ENCODE measurements at places on chromosomes 3 and 15.

GRCh38 chr3:71582612-71583565 is 639 bp downstream of the FOXP1 start:
- DNase-seq, result no peak

- DNase-seq, result peak; percentile 75
These were observed 88.9 kb upstream of the CCNL1 start for GRCh38 chr3:157248590-157249422.

- DNase-seq, result no peak
These were observed 66.5 kb downstream of the PLXNA1 start for GRCh38 chr3:127049393-127049792.

DNA sequence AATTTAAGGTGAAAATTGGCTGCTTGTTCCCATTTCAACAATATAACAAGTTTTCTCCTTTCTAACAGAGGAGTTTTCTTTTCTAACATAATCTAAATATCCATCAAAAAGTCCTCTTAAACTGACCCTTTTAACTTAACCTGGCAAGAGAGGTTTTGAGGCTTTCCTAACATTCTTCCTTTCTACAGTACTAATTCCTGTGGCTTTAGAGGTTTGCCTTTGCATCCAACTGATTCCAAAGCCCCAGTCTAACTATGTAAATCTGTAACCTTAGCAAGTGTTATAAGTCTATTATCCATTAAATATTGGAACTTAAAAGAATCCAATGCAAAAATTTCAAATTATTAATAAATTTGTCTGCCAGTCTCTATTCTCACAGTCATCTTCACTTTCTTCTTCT is 134.1 kb downstream of the ISL2 start:
- DNase-seq, result no peak

- no peak for DNase-seq
These were observed 52.6 kb downstream of the MCF2L2 start for GRCh38 chr3:183375787-183376186.

- DNase-seq, result no peak
These were observed 70.0 kb upstream of the CCDC54 start for GRCh38 chr3:107307205-107307604.

DNA sequence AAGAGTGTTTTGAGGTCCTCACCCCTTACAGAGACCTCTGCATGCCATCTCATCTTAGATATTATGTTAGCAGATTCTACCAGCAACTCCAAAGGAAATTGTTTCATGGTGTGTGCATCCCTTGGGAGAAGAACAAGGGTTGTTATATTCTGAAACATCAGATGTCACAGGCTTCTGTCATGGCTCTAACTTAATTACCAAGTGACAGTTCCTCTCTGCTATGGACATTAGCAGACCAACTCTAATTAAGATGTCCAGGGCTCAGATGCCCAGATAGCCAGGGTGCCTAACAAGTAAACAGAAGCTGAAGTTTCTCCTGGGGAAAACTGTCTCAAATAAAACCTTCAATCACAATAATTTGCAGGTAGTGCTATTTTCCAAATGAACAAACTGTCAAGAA is 153.1 kb upstream of the BFSP2 start:
- no peak for DNase-seq

DNA sequence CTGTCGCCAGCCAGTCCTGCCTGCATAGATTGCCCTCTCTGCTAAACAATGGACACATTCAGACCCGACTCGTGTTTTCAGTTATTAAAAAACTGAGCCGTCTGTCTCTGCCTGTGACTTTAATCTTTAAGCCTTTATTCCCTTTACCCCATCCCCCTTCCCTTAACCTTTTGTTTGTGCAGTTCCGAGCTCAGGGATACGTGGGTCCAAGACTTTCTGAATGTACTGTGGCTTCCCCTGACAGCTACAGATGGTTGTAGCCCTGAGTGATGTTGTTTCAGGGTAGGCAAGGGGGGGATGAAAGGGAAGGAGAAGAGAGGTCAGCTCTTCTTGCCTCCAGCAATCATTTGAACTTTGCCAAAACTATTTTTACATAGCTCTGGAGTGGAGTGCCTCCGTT is 44.6 kb downstream of the EEFSEC start:
- DNase-seq, result no peak

DNA sequence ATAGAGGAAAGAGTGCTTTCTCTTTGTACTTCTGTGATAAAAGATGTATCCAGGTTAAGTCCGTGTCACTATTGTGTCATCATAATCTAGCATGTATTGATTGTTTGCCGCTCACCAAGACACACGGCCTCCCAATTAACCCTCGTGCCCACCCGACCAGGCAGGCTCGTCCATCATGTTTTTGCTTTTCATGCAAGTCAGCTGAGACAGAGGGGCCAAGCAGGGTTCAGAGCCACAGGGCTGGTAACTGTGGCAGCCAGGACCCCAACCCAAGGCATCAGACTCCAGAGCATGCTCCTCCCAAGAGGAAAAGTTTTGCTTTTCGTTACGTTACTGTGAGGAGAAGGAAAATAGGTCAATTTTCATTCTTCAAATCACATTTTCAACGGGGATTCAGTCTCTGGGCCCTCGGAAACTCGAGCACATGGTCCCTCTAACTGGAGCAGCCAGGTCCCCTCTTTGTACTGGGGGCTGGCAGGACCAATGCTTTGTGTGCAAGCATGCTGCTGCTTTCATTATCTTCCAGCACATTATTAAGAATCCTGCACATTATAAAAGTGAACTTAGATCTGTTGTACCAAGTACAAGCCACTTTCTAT is 161.1 kb upstream of the TOPAZ1 start:
- DNase-seq, result no peak
